ENCODE measurements at places on chromosomes 12 and 14.

DNA sequence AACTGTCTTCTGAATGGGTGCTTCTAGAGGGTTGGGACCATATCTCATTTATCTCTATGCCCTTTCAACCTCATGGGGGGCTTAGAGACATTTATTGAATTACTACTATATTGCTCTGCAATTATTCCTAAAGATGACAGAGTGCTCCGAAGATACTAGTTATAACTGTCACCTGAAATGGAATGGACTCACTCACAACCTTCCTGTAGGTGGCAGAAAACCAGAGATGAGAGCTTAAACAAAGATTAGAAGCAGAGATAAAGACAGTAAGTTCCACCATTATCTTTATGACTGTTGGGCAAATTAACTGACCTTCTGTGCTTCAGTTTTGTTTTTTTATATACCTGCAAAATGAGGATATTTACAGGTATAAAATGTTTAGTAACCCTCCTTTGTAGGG is 31.5 kb upstream of the GTF2A1 start:
- no peak for DNase-seq

DNA sequence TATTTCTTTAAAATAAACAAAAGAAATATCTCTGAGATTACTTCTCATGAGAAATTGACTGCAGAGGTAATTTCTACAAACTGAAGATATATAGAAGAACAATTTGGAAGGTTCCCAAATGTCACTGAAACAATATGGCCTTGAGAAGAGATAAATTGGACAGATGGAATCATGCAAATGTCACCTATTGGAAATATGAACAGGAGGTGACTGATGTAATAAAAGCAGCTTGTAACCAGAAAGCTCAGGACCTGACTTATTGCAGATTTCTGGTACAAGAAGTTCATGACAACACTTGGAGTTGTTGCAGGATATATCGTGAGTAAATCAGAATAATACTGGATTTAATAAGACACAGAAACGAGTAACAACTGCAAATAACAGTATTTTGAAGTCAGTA is 93.3 kb upstream of the TRHDE start:
- no peak for DNase-seq

DNA sequence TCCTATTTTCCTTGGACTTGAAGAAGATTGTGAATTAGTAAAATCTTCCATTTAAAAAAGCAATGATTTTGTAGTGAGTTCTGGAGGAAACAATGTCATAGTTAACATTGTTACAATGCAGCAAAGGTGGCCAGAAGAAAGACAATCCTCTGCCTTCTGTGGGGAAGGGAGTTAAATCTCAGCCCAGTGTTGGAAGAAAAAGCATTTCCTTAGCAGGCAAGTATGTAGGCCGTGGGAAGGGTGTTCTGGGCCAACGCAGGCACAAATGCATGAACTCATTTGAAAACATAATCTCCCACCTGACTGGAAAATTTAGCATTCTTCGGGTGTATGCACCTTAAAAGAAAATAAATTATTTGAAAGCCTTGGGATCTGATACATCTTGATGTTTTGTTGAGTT is 258.6 kb downstream of the ADAMTS20 start:
- no peak for DNase-seq

GRCh38 chr14:21999402-21999801 is 325.8 kb upstream of the OR4E1 start:
- DNase-seq, result no peak

- no peak for DNase-seq
Observed at GRCh38 chr12:91356405-91356804, 173.8 kb upstream of the DCN start.

DNA sequence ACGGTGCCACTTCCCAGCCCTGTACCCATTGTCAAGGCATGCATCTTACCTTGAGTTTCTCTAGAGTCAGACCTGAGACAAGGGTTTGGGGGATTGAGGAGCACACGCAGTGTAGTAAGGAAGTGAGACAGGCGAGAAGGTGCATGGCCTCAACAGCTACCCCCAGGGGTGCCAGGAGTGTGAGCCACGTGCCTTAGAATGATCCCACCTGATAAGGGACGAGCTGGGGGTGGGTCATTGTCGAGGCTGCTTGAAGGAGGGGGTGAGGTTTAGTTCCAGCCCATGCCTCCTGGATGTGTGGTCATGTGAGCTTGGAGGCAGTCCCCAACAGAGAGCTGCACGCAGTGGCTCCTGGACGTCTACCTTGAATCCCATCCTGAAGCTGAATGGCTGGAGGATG is 320.5 kb downstream of the VRK1 start:
- DNase-seq, result no peak

DNA sequence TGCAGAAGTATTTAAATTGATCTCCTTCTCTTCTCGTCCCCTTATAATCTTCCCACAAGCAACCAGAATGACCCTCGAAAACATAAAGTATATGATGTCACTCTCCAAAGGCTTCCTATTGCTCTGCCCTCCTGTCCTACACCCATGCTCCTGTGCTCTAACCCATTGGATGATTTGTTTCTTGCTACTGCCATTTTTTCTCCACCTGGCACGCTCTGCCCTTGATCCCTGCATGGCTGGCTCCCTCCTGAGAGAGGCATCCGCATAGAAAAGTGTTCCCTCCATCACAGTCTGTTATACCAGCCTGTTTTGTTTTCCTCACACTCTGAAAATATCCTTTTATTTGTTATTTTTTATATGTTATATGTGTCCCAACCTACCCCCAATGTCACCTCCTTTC is 19.8 kb downstream of the MYRFL start:
- DNase-seq, result no peak

DNA sequence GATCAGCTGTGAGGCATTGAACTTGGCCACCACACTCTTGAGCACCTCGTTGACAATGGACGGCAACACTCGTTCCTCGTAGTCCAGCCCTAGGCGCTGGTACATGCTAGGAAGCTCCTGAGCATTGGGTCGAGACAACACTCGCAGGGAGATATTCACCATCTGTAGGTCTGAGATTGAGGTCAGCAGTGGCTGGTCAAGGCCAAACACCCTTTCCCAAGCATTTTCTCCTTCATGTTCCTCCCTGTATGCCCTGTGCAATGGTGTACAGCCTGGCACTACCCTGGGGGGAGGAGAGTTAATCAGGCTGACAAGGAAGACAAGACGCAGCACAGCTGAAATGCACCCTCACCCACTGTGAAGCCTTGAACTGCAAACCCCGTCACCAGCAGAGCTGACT is 2.0 kb downstream of the PHB2 start:
- no peak for DNase-seq

DNA sequence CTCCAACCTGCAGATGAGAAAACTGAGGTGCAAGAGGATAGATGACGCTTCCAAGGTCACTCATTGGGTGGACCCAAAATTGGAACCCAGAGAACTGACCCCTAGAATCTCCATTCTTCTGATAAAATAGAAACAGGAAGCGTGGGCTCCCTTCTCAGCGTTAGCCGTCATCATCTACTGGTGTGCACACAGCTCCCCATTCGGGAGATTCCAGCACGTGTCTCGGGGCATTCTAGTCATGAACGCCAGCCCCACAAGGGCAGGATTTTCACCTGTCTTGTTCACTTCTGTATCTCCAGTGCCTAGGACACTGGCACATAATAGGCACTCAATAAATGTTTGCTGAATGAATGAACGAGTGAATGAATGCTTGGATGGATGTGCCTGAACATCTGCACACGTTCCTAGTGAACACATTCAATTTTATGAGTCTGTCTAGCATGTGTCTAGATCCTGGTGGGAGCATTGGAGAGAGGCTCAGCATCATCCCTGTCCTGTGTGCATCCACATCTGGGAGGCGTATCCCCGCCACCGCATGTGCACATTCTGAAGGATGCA is 30.5 kb downstream of the RASAL1 start:
- no peak for DNase-seq

GRCh38 chr12:84696281-84696680 is 216.3 kb downstream of the SLC6A15 start:
- no peak for DNase-seq

DNA sequence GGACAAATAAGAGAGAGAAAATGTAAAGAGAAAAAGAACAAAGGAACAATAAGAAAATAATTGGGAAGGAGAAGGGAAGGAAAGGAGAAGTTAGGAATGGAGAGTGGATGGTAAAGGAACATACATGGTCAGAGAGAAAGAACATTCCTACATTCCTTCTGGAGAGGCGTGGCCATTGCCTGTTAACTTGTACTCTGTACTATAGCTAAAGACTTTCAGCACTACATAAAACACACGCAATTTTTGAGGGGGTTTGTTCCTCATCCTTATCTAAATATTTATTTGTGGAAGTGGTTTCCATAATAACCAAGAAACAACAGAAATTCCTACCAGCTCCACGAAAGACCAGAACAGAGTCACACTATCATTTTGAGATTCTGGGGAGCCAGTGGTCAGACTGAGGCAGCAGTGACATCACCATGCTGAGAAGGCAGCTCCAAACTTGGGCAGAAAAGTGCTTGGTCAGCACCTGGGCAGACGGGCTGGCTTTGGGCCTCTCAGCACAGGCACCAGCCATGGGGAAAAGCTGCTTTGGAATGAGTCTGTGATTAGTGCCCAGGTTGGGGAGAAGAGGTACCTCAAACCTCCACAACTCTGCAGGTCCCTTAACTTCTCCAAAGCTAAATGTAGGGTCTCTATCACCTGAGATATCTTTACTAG is 125.9 kb upstream of the NTF3 start:
- no peak for DNase-seq

- no peak for DNase-seq
Observed at GRCh38 chr12:101653503-101653902, 43.9 kb upstream of the CHPT1 start.

Measured in neural progenitor cell (in vitro differentiated cells).